ENCODE measurements at places on chromosomes 4 and X.

DNA sequence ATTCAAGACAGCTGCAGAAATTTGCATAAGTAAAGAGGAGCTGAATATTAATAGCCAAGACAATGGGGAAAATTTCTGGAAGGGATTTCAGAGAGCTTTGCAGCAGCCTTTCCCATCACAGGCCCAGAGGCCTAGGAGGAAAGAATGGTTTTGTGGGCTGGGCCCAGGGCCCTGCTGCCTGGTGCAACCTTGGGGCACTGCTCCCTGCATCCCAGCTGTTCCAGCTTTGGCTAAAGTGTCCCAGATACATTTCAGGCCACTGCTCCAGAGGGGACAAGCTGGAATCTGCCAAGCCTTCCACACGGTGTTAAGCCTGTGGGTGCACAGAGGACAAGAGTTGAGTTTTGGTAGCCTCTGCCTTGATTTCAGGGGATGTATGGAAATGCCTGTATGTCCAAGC, 185.6 kb upstream of the SFRP2 start:
- DNase-seq: no peak

DNA sequence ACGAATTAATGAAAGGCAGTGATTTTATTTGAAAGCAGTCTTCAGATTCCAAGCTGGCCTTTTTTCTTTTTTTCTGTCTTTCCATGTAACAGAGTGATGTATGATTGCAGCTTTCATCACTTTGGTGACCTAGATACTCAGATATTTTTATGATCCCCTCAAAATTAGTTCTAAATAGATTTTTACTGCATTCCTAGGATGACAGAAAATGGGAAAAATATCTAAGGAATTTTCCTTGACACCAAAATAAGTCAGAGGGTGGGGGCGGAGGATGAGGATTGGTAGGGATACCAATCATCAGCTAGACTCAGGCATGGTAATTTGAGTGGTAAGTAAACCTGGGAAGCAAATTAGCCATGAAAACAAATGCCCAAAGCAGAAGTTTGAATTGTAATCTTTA, 11.9 kb upstream of the HMGB2 start:
- no peak for DNase-seq

GRCh38 chrX:20141281-20142220, at the start of gene EIF1AX:
EIF1AX (minus strand) TSS chrX:20141838; CDS start chrX:20141640, 198 bp downstream.
- peak; percentile 90 for DNase-seq

- DNase-seq: no peak
Measured at GRCh38 chr4:7513671-7514070, 78.9 kb upstream of the PSAPL1 start.

GRCh38 chrX:44992775-44993174, 119.8 kb downstream of the KDM6A start:
- DNase-seq: no peak

GRCh38 chr4:47065051-47065481, 33.7 kb downstream of the GABRB1 start:
- DNase-seq: no peak

DNA sequence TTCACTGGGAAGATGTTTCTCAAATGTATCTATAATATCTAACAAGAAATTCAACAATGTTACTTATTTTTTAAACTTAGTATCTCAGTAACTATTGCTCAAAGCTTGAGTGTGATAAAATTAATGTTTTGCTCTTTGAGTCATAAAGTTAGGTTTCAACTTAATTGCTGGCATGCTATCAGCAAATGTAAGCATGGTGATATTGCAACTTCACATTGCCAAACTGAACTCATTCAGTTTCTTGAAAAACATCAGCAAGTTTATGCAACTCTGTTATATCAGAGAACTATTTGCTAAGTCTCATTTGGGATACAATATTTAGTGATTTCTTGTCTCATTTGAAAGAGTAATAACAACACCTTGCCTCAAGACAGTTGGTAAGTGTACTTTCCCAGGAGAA, 91.2 kb upstream of the KLF3 start:
- DNase-seq: no peak
